Amniotic epithelial cell (primary cell): ENCODE measurements at places on chromosomes 5 and 9.

DNA sequence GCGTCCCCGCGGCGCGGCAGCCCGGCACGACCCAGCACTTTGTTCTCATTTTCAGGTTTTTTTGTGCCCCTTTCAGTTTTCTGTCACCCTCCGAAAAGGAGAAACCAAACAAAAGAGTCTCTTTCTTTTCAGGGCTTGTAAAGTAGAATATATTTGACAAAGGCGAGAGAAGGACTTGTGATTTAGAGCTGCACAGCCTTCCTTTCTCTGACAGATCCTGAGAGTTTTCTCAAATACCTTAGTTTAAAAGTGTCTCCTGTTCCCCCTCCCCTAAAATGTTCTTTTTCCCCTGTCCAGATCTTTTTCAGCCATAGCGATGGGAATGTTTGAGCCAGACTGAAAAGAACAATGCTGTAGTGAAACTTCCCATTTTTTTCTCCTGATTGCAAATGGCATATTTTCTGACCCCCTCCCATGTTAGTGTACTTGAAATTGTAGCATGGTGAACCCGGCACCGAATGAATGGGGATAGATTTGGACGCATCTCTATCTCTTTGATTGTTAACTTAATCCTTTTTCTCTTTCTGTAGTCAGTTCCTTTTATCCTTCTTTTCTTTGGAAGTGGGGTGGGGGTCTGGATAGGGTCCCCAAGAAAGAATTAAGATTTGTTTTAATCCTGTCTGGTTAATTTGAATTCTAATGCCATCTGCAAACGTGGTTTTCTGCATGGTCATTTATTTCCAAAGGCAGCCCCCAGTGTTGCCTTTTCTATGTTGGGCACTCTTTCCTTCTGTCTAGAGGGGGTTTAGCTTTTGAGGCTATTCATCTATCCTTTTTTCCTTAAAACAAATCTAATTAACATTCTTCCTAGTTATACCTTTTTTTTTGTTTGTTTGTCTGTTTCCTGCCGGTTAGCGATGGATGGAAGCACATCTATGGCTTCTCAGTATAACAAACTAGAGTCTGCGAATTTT, 2.2 kb downstream of the ZSWIM6 start:
- DNase-seq, result no peak

- DNase-seq, result no peak
Measured at GRCh38 chr9:136823136-136824046, 15.6 kb downstream of the RABL6 start.

- DNase-seq, result no peak
Measured at GRCh38 chr5:150789450-150789849, 10.9 kb downstream of the SMIM3 start.

- DNase-seq, result peak; percentile 6
Measured at GRCh38 chr5:121218086-121218485, 633.6 kb upstream of the FTMT start.

DNA sequence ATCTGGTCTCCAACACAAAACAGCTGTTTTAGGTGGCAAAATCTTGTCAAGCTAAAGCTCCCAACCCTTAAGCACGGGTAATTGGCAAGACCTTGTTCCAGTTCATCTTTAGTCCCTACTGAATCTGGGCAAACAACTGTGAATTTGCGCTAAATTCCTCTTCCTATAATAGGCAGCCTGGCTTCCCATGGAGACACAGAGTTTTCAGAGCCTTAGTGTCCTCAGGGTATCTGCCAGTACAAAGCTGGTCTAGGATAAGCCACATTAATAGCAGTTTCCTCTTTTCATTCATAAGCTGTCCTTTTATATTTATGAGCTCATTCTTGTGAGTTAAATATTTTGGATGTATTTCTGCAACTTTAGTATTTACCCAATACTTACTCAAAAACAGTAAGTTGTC, 59.5 kb downstream of the FGF10 start:
- no peak for DNase-seq

DNA sequence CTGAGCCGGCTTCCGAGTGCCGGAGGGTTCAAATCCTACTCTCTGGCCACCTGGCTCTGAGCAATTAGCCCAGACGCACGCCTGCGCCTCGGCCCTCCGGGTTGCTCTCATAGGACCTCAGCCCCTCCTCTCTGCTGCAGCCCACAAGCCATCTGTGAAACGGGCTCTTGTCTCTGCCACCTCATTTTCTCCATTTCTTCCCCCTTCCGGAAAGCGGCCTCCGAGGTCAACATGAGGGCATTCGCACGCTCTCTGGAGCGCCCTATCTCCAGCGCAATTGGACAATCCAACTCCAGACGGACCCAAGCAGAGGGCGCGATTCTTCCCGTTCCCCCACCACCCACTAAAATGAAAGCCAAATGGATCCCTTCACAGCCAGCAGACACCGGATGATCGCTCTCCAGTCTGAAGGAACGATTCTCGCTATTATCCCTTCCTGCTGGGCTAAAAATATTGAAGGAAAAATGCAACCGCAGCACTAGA, 41.5 kb downstream of the VAV2 start:
- no peak for DNase-seq

- DNase-seq, result no peak
Measured at GRCh38 chr9:128927731-128928411, 7.1 kb downstream of the PHYHD1 start.

GRCh38 chr9:127664324-127664677, 42.5 kb upstream of the CFAP157 start:
- DNase-seq, result no peak

DNA sequence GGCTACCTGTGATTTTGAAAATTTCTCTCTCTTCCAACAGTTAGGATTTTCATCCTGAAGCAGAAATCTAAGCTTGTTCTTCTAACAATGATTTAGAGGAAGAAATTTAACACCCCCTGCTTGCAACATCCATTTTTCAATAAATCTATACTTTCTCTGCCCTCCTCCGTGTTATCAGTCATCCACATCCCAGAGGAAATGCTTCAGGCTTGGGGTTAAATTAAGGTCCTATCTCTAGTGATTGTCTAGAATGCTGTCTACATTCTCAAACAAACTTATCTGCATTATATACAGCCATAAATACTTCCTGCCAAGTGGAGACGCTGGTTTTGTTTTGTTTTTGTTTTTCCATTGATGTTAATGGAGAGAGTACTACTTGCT, 371.0 kb downstream of the CSNK1G3 start:
- peak; percentile 79 for DNase-seq

GRCh38 chr5:126499853-126500342, 76.7 kb downstream of the GRAMD2B start:
- DNase-seq, result peak; percentile 17

DNA sequence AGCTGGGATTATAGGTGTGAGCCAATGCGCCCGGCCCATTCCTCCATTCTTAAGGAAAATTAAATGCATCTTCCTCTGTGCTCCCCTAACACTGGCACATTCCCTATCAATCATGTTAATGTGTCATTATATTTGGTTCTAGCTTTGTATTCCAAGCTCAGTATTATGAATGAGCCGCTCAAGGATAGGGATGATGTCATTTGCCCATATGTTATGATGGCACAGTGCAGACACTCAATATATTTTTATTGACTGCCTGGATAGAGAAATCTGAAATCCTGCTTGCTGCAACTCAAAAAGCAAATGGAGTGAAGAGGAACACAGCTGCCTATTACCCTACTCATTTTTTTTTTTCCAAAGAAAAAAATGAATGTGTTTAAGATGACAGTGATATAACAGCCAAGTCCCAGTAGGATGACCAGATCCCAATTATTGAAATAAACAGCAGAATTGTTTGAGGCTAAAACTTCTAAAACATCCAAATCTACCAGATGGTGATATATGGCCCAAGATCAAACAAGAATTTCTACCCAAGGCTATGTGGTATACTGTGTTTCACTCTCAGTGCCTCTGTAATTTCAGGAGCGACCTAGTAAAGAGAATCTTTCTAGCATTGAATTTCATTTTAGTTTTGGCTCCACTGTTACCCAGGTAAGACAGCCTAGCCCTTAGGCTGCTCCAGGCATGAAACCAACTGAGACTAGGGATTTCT, 16.3 kb downstream of the SUSD1 start:
- DNase-seq, result no peak

DNA sequence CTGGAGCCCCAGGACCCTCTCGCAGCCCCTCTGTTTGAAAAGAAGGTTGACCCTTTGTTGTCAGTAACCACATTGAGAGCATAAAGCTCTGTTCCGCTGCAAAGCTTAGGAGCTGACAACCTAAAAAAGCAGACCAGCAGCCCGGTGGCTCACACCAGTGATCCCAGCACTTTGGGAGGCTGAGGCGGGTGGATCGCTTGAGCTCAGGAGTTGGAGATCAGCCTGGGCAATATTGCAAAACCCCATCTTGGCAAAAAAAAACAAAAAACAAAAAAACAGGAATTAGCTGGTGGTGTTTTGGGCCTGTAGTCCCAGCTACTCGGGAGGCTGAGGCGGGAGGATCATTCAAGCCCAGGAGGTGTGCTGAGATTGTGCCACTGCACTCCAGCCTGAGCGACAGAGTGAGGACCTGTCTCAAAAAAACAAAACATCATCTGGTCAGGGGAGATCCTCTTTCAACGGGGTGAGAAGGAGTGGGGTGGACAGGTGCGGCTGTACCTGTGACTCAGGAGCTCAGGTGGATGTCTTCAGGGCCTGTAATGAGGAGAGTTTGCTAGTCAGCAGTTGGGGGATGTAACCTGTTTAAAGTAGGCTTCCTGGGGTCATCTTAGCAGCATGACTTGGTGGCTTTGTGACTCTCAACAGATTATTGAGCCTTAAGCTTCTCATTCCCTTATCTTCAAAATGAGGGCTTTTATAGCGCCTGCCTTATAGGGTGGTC, 694 bp upstream of the REEP2 start:
- DNase-seq, result no peak

GRCh38 chr9:89006996-89007967, 16.0 kb downstream of the S1PR3 start:
- DNase-seq, result no peak

DNA sequence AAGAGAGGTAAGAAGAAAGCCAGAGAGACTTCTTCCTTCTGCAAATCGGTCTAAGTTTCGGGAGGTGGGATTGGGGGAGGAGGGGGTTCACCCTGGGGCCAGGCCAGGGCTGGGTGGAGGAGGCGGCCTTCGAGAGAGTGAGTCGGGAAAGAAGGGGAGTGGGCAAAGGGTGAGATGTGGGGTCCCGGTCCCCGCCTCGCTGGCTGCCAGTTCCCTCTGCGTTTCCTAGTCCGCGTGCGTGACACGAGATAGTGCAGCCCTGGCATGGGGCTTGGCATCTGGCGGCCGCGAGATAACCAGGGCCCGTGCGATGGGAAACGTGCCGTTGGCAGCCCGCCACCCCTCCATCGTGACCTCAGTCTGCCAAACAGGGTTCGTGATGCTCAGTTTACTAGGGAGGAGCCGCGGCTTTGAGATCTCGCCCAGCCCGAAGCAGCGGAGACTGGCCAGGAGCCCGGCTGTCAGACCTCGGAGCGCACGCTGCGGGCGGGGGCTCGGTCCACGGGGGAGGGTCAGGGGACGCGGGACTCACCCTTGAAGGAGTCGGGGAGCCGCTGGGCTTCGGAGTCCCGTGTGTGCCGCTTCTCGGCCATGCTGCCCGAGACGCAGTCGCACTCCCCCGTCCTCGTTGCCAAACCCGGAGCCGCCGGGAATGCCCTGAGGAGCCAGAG, at the start of gene STOM:
STOM (minus strand) TSS at position 656 of the 671 bp plus-strand sequence; CDS start at position 593, 63 bp downstream.
- peak; percentile 73 for DNase-seq

- DNase-seq, result peak; percentile 80
Measured at GRCh38 chr5:75671506-75671905, 45.7 kb downstream of the POC5 start.

- no peak for DNase-seq
Measured at GRCh38 chr5:145708169-145708568, 127.0 kb downstream of the PRELID2 start.

- DNase-seq, result peak; percentile 74
Measured at GRCh38 chr5:96209829-96210228, 223.2 kb downstream of the PCSK1 start.

DNA sequence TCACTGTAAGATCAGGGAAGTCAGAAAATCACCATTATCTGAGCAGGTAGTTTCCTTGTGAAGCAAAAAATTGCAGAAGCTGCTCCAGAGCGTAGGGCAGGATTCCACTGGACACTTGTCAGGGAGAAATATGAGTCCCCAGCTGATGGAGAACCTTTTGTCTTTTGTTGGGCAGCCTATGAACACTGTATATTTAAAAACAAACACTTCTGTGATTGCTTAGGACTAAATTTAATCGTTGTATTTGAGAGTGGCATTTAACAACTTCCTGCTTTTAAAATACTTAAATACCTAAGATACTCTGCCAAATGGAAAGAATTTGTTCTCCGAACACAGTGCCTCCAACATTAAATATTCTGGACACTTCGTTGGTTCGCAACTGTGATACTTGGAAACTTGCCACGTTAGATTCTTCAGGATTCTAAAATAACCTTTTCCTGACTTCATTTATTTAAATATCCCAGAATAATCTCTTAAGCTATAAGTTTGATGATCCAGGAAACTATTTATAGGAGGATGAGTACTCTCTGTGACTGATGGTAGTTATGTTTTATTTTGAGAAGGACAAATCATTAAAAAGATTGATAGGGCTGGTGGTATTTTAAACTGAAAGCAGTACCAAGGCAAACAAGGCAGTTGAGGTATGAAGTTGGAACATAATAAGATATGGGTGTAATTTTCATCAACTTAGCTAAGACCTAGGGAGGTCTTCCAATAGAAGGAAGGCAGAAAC, 2.7 kb upstream of the HSPA4 start:
- DNase-seq, result no peak

GRCh38 chr5:82802954-82803353, 274.2 kb downstream of the TMEM167A start:
- DNase-seq, result no peak

- peak; percentile 42 for DNase-seq
Measured at GRCh38 chr9:127910613-127911205, 6.1 kb downstream of the ST6GALNAC4 start.

GRCh38 chr5:73318308-73318719, 130.3 kb downstream of the FOXD1 start:
- DNase-seq, result peak; percentile 85

- DNase-seq, result no peak
Measured at GRCh38 chr5:11599499-11599898, 304.7 kb downstream of the CTNND2 start.

GRCh38 chr9:16112116-16112515, 559.3 kb downstream of the CCDC171 start:
- DNase-seq, result no peak

DNA sequence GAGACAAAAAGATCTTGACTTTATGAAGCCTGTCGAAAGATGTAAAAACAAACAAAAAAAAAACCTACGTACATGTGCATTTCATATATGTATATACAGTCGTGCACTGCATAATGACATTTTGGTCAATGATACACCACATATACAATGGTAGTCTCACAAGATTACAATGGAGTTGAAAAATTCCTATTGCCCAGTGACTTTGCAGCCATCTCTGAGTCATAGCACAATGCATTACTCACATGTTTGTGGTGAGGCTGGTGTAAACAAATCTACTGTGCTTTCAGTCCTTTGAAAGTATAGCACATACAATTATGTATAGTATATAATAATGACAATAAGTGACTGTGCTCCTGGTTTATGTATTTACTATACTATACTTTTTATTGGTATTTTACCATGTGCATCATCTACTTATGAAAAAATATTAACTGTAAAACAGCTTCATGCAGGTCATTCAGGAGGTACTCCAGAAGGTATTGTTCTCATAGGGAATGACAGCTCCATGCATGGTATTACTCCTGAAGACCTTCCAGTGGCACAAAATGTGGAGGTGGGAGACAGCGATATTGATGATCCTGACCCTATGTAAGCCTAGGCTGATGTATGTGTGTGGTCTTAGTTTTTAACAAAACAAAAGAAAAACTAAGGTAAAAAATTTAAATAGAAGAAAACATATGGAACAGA, 73.7 kb upstream of the FST start:
- peak; percentile 88 for DNase-seq

- peak; percentile 74 for DNase-seq
Measured at GRCh38 chr9:36597412-36598178, 24.9 kb downstream of the MELK start.

- no peak for DNase-seq
Measured at GRCh38 chr5:22063717-22064116, 789.4 kb downstream of the CDH12 start.

- no peak for DNase-seq
Measured at GRCh38 chr5:178339272-178339671, 106.7 kb upstream of the PHYKPL start.
